NCI-H187 (cell line): ENCODE measurements at places on chromosomes 1 and 21.

- DNase-seq = no peak
Measured at GRCh38 chr1:60696512-60696911, 385.8 kb upstream of the NFIA start.

DNA sequence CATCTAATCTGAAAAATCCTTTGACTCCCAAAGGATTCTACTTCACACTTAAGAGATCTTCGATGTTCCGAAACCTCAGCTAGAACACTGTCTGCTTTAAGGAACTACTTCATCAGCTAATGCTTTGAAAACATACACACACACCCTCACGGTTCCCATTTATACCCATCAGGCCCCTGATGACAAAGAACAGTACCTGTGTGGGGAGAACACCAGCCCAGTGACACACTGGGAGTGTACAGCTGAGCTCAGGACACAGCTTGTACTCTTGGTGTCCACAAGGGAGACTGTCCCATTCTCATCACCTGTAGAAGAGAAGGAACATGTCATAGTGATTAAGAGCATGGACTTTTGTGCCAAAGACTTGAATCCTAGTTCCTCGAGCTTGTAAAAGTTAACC lies 6.6 kb downstream of the WDR77 start:
- no peak for DNase-seq

- DNase-seq = no peak
Measured at GRCh38 chr1:27529704-27530018, 39.7 kb upstream of the WASF2 start.

- no peak for DNase-seq
Measured at GRCh38 chr1:15141935-15142539, 11.5 kb upstream of the TMEM51 start.

DNA sequence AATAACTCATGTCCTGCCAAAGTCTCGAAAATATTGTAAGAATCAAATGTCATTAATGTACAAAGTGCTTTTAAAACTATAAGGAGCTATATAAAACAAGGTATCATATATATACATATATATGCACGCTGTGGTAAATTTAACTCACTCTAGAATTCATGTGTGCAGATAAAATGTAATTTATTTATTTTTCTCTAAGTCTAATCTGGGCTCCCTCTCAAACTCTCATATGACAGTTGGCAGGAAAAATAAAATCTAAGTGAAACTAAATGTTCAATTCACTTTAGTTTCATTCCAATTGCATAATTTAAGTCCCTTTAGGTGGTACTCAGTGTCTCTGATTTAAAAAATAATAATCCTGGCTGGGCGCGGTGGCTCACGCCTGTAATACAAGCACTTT lies 372.0 kb upstream of the DAB1 start:
- no peak for DNase-seq

- no peak for DNase-seq
Measured at GRCh38 chr1:17168091-17168876, 36.6 kb upstream of the PADI1 start.
